Activated CD4-positive, alpha-beta T cell treated with anti-CD3 and anti-CD28 coated beads for 4 hours (primary cell): ENCODE measurements at places on chromosomes 5 and 9.

DNA sequence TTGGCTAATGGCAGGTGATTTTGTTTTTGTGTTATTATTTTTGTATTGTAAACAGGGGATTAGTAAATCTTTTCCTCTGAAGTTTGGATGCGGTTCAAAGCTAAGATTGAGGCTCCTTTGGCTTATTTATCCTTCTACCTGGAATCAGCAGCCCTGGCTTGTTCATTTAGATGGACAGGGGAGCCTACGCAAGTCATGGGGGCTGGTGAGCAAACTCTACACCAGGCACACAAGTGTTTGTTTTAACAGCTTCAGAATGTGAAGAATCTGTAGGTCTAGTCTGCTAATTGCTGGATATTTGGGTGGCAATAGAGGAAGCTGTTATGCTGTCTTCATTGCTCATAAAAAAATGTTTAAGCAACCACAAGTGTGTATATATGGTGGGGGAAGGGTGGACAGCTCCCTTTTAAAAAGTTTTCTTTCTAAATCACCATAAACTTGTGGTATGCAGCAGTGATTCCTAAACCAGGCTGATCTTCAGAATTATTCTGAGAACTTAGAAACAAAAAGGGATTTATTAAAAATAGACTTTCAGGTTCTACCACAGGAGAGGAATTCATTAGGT is 20.7 kb downstream of the ZNF462 start:
- no peak for DNase-seq

DNA sequence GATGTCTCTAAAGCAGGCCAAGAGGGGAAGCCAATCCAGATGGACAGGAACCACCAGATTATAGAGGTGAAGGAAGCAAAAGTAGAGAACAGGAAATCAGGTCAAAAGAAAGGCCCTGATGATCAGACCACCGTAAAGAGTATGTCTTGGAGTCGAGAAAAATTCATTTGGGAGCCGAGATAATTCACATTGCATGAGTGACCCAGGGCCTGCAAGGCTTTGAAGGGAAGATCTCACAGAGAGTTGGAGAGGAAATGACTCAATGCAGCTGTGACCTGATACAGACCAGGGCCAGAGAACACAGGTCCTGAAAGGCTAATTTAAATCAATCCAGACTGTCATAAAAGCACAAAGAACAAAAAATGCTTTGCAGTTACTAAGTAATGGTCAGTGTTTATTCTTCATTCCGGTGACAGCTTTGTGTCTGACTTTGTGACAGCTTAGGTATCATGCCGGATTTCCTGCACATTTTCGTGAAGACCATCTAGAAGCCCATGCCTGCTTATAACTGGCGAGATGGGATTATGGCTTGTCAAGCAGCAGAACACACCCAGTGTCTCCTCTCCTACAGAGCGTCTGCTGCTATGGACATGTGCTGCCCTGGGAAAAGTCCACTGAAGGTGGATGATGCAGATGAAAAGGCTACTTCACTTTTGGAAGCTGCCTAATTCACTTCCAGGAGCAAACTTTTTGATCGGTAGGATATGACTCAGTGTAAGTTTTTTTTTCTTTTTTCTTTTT is 5.8 kb upstream of the ACTBL2 start:
- DNase-seq = no peak

- no peak for DNase-seq
These were observed 80.6 kb downstream of the FEM1C start for GRCh38 chr5:115463983-115464382.

DNA sequence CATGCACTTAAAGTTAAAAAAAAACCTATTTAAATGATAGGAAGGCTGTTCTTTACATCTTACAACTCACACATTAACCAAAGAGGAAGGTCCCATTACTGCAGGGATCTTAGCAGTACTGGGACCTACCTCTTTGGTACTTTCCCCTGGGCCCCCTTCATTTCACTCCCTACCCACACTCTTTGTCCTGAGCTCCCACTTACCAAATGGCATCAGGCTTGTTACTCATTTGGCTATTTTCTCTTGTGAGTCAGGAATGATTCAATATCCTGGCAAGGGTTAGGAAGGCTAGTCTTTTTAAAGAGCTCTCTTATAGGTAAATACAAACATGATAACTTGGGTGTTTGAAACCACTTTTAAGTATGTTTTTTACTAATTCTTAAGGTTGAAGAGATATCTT is 117.4 kb upstream of the ELL2 start:
- DNase-seq = no peak

GRCh38 chr5:125478599-125478998 is 732.2 kb upstream of the ZNF608 start:
- DNase-seq = no peak

DNA sequence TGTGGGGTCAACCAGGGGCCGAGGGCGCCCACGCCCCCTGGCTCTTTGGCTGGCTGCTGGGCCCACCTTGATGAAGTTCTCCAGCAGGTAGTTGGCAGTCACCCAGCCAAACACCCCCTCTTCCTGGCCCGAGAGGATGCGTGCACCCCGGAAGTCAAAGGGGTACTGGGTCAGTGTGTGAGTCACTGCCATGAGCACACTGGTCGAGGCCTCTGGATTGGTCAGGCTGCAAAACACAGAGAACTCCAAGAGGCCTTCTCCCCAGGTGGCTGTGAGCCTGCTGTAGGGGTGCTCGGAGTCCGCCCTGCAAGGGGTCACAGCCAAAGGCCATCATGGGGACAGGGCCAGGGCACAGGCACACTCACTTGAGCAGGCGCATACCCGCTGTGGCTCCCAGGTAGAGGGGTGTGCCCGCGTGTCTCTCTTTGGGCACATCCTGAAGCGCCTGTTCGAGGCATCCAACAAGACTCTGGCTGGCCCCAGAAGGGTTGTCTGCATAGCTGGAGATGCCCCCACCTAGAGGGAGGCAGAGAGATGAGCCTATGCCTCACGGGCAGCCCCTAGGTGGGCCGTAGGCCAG is 2.6 kb downstream of the ENTPD2 start:
- DNase-seq = no peak

DNA sequence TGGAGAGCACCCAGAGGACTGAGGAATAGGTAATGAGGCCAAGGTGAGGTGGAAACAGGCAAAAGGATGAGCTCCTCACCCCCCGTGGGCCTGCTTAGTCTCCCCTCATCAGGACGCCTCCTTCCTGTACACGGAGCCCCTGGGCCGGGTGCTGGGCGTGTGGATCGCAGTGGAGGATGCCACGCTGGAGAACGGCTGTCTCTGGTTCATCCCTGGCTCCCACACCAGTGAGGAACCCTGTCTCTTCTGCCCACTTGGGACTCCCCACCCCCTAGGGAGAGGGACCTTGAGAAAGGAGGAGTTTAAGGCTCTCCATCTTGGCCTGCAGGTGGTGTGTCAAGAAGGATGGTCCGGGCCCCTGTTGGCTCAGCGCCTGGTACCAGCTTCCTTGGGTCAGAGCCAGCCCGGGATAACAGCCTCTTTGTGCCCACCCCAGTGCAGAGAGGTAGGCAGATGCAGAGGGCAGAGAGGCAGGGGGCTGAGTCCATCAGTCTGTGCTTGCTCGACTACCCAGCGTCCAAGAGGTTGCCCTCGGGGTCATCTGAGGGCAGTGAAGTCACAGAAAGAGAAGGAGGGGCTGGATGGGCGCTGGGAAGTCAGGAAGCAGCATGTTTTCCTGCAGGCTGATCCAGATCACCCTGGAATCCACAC is 7.0 kb downstream of the DOLK start:
- DNase-seq = no peak

- DNase-seq = no peak
These were observed 29.0 kb downstream of the PDE6A start for GRCh38 chr5:149915392-149916260.

DNA sequence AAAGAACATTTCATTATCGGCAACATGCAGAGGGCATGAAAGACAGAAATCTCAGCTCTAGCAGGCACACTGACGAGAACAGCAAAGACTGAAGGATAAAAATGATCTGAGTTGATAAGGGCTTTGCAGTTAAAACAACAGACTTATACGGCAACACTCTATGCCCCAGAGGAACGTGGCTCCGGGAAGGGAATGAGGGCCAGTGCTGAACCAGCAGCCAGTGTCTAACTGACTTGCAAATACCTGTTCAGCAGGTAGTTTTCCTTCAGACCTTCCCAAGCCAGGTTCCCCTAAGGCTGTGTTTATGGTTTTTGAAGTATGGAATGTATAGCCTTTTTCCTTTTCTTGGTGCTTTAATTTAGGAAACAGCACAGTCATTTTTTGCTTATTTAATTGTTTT is 121.3 kb upstream of the CDH18 start:
- DNase-seq = no peak
